ENCODE measurements at places on chromosomes 7 and 10.
A peak's percentile ranks its signal among the peaks of the same experiment; 100 is the strongest.

- no peak for DNase-seq
These were observed 16.8 kb downstream of the AOAH start for GRCh38 chr7:36707465-36707864.

GRCh38 chr10:78199005-78199725, 165.5 kb downstream of the RPS24 start:
- DNase-seq, result no peak

DNA sequence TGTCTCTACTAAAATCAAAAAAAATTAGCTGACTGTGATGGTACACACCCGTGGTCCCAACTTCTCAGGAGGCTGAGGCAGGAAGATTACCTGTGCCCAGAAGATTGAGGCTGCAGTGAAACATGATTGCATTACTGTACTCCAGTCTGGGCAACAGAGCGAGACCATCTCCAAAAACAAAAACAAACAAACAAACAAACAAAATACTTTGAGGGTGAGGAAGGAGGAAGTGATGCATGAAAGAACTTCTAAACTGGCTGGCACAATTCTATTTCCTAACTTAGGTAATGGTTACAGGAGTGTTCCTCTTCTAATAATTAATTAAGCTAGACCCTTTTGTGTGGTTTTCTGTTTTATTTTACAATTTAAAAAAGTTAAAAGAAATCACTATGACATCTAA, 15.5 kb downstream of the WAPL start:
- DNase-seq, result no peak

- no peak for DNase-seq
These were observed 355.3 kb upstream of the GALNT17 start for GRCh38 chr7:70776627-70777101.

DNA sequence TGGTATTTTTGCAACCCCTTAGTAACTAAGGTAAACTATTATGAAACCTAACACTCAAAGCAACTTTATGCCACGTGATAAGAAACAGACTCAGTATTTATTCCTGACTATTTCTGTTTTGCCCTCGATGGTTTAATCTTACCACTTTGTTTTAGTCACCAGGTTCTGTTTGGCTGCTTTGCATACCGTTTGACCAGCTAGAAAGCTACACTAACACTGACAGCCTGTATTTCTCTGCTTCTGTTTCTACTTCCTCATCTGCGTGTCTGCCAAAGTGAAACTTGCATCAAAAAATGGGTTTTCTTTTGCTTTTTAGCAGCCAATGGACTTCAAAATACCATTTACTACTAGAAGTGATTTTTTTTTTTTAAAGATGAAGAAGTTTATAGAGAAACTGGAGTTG, 802.5 kb downstream of the GRM8 start:
- no peak for DNase-seq

DNA sequence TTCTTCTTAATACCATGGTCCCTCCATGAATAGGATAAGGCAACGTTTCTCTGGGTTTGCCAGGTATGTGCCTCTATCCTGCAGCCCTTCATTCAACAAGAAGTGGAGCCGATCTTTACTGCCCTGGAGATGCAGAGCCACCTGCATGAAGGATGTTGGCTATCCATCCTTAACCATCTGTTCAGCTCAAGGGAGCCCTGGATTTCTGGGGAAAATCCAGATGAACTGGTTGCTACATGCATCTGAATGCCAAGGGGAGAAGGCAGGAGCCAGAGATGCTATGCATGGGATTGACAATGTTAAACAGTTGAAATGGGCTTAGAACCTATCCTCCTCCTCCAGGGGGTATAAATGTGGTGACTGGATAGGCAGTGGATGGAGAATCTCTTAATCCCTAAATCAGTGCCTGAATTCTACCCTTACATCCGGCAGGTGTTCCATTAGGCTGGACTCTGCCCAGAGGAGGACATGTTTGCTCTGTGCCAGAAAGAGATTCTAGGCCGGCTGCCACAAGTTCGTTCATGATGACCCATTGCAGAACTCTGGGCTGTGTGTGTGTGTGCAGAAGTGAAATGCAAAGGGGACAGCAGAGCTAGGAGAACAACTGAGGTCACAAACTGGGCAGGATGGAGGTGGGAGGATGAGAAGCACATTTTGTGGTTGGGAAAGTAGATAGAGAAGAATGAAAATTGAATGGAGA, 15.6 kb downstream of the CPED1 start:
- DNase-seq, result no peak

DNA sequence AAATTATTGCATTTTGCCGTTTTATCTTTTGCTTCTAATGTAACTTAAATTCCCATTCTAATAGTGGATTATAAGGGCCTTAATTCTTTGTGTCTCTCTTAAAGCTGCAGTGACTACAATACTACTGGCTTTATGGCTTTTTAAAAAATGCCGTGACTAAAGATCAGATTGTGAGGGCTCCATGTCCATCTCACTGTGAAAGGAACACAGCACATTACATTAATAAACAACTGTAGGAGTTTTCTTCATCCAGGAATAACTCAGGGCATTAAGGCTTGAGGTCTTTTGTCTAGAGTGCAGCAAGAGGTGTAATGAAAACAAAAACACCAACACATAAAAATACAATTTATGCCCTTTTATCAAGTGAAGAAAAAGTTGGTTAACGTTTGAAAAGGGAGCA, 205.3 kb downstream of the SKAP2 start:
- DNase-seq, result no peak

GRCh38 chr7:73638911-73639310, 14.6 kb upstream of the MLXIPL start:
- DNase-seq, result no peak

- no peak for DNase-seq
These were observed 142.8 kb downstream of the ADAM12 start for GRCh38 chr10:126245501-126245900.

DNA sequence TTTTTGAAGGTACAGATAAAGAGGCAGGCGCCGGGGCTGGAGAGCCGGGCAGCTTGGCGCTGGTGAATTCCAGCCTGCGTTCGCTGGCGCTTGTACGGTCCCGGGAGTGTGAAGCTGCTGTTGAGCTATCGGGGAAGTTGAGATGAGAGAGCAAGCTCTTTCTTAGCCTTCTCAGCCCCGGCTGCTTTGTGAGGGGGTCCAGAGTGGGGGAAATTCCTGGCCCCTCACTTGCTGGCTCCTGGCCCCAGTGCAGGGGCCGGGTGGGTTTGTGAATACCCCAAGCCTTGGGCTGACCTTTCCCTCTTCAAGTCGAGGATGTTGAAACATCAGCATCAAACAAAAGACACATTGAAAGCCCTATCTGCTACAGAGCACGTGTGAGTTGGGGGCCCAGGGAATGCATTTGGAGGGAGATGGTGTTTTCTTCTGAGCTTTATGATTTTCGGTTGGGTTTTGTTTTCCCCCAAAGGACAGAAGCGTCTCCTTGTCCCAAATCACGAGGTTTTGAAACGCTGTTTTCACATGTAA, 2.7 kb downstream of the ZMIZ1 start:
- DNase-seq, result no peak

- no peak for DNase-seq
These were observed 58.5 kb upstream of the ECHDC3 start for GRCh38 chr10:11683529-11684320.

- DNase-seq, result no peak
These were observed 173.3 kb upstream of the ZNF804B start for GRCh38 chr7:88586219-88586618.

DNA sequence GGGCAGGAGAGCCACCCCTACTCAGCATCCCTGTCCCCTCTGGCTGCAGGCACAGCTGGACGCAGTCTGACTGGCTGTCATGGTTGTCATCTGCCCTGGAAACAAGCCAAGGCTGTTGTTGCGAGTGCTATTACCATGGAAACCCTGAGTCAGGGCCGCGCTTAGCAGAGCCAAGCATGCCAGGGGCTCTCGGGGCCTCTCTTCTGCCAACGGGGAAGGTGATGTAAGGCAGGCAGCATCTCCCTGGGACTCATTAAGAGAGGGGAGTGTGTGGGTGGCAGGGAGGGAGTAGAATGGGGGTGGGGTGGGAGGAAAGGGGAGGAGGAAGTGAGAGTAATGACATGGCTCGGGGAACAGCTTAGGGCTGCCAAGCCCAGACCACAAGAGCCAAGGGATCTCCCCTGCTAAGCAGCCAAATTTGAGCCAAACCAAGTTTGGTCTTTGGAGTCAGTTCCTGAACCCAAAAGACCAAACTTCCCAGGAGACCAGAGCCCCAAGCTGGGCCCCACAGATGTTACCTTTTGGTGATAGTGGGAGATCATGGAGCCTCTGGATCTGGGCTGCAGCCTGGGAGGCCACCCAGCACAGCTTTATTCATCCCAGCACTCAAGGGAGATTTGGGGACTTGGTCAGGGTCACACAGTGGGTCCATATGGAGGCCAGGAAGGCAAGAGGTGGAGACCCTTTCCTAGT, 67.6 kb downstream of the TMEM130 start:
- DNase-seq, result peak; percentile 68

- DNase-seq, result no peak
These were observed 236.5 kb upstream of the SEMA3D start for GRCh38 chr7:85423209-85423895.

DNA sequence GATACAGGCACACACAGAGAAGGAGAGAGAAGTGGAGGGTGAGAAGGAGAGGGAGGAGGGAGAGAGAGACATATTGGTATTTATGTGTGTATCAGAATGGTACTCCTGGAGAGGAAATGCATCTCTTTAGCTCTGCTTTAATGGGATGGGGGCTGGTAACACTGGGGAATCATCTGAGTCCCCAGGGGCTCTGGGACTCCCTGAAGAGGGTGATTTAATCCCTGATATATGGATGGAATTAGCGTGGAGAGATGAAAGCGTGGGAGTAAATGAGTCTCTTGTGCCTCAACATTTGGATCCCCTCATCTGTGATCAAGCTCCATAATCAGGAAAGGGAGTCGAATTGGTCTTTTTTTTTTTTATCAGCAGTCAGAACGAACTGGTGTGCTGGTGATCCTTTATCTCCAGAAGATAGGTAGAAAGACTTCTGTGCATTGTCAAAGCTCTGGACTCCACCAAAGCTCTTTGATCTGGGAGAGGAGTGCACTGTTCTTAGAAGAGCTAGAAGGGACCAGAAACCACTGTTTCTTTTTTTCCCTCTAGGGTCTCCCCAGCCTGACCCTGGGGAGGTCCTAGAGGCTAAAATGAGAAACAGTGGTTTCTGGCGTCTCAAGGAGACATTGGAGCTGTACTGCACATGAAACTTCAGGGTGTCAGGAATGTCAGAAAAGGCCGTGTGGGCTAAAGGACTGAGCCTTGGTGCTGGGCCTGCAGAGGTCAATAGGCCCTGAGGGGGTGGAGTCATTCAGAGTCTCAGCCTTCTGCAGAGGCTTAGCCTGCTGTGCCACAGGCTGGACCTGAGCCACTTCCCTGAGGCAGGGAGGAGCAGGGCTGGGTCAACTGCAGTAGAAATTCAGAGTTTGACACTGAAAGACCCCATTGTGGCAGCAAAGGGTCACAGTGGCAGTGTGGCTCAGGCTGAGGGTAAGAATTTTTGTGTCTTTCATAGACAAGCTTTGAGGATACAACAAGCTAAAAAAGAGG, 234.4 kb upstream of the SLC26A5 start:
- DNase-seq, result peak; percentile 50

DNA sequence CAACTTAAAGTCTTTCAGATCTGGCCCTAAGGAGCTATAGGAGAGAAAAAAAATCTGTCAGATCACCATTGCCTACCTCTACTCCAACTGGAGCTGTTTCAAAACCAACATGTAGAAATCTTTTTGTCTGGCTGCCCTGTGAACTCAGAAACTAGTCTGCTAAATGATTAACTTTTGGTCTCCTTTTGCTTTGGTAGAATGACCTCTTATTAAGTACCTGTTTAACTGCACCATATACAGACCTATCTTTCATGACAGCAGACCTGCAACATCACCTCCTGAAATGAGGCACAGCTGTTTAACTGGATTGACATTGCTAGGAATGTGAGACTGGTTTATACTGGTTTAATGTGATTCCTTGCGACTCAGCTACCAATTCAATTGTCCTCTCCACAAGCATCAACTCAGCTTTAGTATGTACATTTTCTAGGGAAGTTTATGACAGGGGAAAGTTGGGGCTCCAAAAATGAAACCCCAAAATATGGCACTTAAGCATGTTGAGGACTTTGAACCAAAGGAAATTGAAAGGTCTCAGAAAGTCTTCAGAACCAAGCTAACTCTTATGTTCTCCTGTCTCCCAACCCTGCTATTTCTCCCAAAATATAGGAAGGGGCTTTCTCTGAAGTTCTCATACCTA, 1.8 kb downstream of the CYP3A43 start:
- DNase-seq, result no peak

DNA sequence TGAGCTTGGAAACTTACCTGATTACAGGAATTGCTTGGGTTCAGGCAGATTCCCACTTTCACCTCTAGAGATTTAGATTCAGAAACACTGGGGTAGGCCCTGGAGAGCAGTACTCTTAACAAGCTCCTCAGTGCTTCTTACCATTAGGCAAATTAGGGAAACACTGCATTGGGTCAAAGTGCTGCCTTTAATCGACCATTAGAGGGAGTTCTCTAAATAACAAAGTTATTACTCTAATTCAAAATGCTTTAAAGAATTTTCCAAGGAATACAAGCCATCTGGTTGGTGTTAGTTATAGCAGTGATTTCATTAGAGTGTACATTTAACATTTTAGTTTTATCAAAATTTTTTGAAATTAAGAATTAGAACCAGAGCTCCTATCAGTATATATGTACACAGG, 324.5 kb downstream of the GFRA1 start:
- DNase-seq, result peak; percentile 78

DNA sequence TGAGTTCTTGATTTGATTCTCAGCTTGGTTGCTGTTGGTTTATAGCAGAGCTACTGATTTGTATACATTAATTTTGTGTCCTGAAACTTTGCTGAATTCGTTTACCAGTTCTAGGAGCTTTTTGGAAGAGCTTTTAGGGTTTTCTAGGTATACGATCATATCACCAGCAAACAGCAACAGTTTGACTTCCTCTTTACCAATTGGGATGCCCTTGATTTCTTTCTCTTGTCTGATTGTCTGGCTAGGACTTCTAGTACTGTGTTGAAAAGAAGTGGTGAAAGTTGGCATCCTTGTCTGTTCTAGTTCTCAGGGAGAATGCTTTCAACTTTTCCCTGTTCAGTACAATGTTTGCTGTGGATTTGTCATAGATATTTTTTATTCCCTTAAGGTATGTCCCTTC, 86.2 kb downstream of the PLXDC2 start:
- DNase-seq, result no peak

Data from EL (cell line).